Midbrain (tissue), 1 donor: ENCODE measurements at places on chromosomes 1 and 21.

DNA sequence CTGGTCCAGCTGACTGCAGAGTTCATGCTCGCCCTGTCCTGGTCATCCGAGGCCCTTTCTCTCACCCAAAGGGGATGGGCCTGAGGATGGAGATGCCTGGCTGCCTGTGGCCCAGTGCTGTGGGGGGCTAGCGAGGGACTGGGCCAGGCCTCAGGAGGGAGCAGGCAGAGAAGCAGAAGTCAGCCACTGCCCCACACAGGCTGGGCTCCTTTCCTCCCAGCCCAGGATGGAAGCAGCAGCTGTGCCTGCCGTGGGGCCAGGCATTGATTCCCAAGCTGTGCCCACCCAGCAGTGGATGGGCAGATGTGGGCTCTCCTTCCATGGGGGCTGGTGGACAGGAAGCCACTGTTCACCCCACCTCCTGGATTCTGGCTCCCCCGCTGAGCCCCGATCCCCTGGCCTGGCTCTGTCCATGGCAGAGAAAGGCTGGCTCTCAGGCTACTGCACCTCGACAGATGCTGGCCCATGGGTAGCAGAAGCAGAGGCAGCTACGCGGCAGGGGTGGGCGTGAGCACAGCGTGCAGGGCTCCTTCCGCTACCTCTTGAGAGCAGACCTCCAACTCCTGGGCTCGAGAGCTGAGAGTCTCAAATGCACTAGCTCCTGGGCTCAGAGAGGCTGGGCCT, 24.6 kb downstream of the RUNX3 start:
- no peak for DNase-seq

- DNase-seq: no peak
Observed at GRCh38 chr1:56506951-56507491, 72.3 kb downstream of the PLPP3 start.

- DNase-seq: no peak
Observed at GRCh38 chr1:1038694-1039093, 18.8 kb downstream of the AGRN start.

- peak; percentile 19 for DNase-seq
Observed at GRCh38 chr1:237556911-237557310, 333.8 kb downstream of the ZP4 start.

DNA sequence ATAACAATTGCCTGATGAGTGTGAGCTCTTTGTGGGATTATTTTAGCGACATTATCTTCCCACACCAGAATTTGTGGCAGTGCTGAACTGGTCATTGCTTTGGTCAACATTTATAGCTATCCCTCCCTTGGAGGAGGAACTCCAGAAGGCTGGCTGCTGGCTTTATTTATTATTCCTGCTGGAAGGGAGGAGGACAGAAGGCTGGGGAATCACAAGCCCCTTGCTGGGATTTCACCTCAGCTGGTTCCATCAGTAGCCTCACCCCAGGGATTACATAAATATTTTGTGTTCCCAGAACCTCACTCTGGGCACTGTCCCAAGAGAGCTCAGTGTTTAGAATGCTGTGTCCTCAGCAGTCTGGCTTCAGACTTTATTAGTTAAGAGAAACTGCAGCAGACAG, 102.8 kb upstream of the C1orf21 start:
- no peak for DNase-seq

GRCh38 chr1:202976633-202977032, 9.6 kb upstream of the CYB5R1 start:
- DNase-seq: no peak

DNA sequence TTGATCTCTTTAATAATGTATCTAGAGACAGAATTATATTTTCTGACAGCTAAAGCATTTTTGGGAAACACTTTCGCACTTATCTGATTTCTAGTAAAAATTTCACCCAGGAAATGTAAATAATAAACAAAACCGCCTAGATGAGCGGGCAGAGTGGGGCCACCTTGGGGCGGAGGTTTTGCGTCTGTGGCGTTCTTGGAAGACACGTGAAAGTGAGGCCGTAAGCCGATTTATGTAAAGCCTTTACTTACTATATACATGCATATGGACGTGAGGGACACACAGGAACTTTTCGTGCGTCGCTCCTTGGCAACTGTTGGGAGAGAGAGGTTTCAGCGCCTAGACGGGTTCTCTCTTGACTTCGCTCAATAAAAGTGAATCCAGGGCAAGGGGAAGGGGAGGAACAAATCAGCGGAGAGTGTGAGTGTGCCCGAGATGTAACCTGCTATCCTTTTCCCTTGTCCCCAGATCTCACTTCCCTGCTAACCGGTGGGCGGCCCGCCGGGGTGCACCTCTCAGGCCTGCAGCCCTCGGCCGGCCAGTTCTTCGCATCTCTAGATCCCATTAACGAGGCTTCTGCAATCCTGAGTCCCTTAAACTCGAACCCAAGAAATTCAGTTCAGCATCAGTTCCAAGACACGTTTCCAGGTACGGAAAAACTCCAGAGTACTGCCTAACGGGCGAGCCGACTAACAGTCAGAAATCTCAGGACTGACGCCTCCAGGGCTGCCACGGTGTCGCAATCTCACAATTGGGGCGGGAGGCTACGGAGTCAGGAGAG, 1.7 kb downstream of the HLX start:
- DNase-seq: no peak

DNA sequence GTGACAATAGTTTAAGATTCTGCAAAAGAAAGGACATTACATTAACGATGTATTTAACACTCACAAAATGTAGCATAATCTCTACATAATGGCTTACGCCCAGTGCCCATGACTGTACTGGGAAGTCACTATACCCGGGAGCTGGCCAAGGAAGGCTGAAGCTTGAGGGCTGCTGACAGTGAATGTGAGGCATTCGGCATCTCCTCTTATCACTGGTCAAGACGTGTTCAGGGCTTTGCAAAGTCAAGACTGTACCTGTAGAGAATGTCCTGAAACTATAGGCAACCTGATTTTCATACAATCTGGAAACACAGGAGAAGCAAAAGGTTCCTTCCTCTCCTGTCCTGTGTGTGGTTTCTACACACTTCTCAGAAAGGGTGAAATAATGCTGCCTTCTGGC, 12.7 kb upstream of the IFNGR2 start:
- no peak for DNase-seq
